Liver (tissue), 10 donors: ENCODE measurements at places on chromosomes 5 and 9.
A peak's percentile ranks its signal among the peaks of the same experiment; 100 is the strongest.

- H3K27me3 ChIP-seq = no peaks in the 10 kb centered on the region
- H3K4me3 ChIP-seq = no peak overlapping the region
- no peak overlapping the region for H3K27ac ChIP-seq
- H3K4me1 ChIP-seq = no peaks in the 10 kb centered on the region
These were observed 54.5 kb upstream of the CTNNA1 start for GRCh38 chr5:138698713-138699112.

DNA sequence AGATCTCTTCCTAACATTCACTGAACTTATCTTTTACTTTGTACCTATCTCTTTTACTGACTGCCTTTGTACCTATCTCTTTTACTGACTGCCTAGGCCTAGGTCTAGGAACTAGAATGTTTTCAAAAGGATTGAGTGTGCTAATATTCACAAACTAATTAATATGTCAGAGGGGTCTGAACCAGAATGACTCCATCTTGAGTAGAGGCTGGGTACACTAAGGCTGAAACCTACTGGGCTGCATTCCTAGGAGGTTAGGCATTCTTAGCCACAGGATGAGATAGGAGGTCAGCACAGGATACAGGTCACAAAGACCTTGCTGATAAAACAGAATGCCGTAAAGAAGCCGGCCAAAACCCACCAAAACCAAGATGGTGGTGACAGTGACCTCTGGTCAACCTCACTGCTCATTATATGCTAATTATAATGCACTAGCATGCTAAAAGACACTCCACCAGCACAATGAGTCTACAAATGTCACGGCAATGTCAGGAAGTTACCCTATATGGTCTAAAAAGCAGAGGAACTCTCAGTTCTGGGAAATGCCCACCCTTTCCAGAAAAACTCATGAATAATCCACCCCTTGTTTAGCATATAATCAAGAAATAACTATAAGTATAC is 2.5 kb upstream of the RHOBTB3 start:
- no peak overlapping the region for H3K4me3 ChIP-seq
- no peak for DNase-seq
- no peaks in the 10 kb centered on the region for H3K27me3 ChIP-seq

GRCh38 chr9:113129884-113130283 is 20.9 kb upstream of the SLC31A2 start:
- H3K4me1 ChIP-seq = no peaks in the 10 kb centered on the region
- no peak overlapping the region for H3K27ac ChIP-seq
- H3K36me3 ChIP-seq = no peaks in the 10 kb centered on the region
- no peaks in the 10 kb centered on the region for H3K27me3 ChIP-seq

- H3K4me1 ChIP-seq = no peaks in the 10 kb centered on the region
- DNase-seq = no peak
- no peak overlapping the region for H3K27ac ChIP-seq
- H3K4me3 ChIP-seq = no peak overlapping the region
- no peaks in the 10 kb centered on the region for H3K27me3 ChIP-seq
These were observed 307.3 kb downstream of the MLLT3 start for GRCh38 chr9:20314981-20315380.

DNA sequence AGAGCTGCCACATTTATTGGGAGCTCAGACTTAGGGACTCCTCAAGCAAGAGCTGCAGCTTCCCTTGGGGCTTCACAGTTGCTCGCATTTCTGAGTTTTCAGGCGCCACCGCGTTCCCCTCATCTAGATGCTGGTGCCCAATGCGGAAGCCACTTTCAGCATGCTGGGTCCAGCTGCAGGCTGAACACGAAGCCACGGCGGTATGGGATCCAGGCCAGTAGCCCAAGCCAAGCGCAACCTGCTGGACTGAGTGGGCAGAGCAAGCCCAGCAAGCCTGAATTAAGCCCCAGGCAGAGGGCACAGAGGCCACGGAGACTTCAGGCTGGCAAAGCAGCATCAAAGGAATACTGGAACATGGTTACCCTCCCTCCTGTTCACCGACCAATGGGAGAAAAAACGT is 391.5 kb downstream of the HTR1A start:
- H3K36me3 ChIP-seq = no peaks in the 10 kb centered on the region
- H3K27me3 ChIP-seq = no peaks in the 10 kb centered on the region
- no peak overlapping the region for H3K27ac ChIP-seq
- DNase-seq = no peak
- H3K4me3 ChIP-seq = no peak overlapping the region
- no peaks in the 10 kb centered on the region for H3K4me1 ChIP-seq

DNA sequence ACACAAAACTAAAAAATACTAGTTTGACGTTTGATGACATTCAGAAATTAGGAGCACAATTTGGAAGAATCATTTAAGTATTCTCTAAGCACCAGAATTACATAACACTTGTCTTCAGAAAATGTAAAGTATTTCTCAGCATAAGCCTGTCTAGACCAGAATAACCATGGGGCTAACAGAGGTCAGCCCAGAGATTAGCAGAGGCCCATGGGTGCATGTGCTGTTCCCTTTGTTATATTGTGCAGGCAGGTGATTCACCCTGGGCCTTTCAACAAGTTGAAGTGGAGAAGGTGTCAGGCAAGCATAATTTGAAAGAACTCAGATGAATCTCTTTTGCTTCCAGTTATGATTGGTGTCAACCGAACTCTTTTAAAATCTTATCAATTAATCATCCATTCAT is 227.9 kb downstream of the LURAP1L start:
- no peaks in the 10 kb centered on the region for H3K27me3 ChIP-seq
- DNase-seq = no peak
- H3K4me3 ChIP-seq = no peak overlapping the region
- no peaks in the 10 kb centered on the region for H3K36me3 ChIP-seq
- no peaks in the 10 kb centered on the region for H3K4me1 ChIP-seq

GRCh38 chr5:30505014-30505886 is 688.2 kb upstream of the CDH6 start:
- H3K4me3 ChIP-seq = no peak overlapping the region
- no peaks in the 10 kb centered on the region for H3K27me3 ChIP-seq
- no peaks in the 10 kb centered on the region for H3K4me1 ChIP-seq
- no peaks in the 10 kb centered on the region for H3K36me3 ChIP-seq
- DNase-seq = no peak

GRCh38 chr9:21811914-21812313 is 9.5 kb downstream of the MTAP start:
- no peak overlapping the region for H3K4me3 ChIP-seq
- H3K36me3 ChIP-seq = peaks cover 12% of the 10 kb centered on the region
- peaks cover 22% of the 10 kb centered on the region for H3K4me1 ChIP-seq
- H3K27me3 ChIP-seq = no peaks in the 10 kb centered on the region

DNA sequence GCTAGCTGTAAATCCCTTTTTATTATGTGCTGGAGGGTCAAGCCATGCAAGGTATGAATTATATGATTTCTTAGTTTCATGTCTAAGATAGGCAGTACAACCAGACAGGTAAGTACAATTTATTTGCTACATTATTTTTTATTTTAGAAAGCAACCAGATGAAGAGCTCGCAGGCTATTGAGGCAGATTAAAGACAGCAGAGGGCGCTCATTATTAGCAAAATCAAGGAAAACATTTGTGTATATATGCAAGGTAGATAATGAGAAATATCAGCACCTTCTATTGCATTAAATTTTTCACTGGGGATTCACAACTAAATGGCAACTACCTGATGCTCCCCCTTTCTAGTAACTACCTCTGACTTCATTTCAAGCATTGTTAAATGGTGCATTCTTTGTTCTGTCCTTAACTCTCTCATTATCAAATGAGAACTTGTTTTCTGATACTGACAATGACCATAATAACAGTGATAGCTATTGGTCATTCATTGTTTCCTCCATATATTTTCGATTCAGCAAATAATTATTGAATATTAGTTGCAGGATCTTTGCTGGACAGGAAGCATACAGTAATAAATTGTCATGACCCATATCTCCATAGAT is 8.6 kb downstream of the SCGB3A2 start:
- no peaks in the 10 kb centered on the region for H3K27me3 ChIP-seq
- H3K27ac ChIP-seq = no peak overlapping the region

DNA sequence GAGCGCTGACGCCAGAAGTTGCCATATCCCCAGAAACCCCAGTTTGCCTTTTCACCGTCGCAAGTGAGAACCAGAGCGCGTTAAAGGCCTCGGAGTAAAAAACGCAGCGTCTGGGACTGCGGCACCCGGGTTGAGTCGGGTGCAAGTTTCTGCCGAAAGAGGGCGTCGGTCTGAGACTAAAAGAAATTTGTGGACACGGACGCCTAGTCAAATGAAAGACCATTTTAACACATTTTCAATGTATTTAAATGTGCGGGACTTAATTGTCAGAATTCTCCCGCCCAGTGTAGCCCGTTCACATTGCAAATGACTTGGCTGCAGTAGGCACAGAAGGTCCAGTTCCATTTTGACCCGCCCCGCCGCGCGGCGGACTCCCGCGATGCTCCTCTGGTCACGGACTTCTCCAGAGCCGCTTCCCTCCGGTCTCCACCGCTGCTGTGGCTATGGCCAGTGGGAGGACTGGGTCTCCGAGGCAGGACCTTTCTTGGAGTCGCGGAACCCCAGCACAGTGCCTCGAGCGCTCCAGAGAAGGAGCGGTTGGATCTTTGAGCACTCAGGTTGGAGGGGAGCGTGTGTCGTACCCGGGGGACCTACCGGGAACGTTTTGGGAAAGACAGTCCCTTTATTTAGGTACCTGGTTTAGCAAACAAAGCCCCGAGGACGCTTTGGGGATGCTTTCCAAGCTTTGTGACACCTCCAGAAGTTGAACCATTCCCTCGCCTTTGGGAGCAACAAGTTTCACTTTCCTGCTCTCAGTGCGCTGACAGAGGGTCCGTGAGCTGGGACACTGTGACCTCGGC is 1.2 kb upstream of the NPR3 start:
- peak; percentile 66 for DNase-seq
- H3K36me3 ChIP-seq = no peaks in the 10 kb centered on the region
- H3K27ac ChIP-seq = peak overlapping the region; percentile 69
- peaks cover 47% of the 10 kb centered on the region for H3K4me1 ChIP-seq
- no peaks in the 10 kb centered on the region for H3K27me3 ChIP-seq
- peak overlapping the region; percentile 41 for H3K4me3 ChIP-seq

GRCh38 chr5:81188962-81189361 is 44.2 kb upstream of the CKMT2 start:
- H3K4me3 ChIP-seq = no peak overlapping the region
- no peaks in the 10 kb centered on the region for H3K4me1 ChIP-seq
- no peak overlapping the region for H3K27ac ChIP-seq

DNA sequence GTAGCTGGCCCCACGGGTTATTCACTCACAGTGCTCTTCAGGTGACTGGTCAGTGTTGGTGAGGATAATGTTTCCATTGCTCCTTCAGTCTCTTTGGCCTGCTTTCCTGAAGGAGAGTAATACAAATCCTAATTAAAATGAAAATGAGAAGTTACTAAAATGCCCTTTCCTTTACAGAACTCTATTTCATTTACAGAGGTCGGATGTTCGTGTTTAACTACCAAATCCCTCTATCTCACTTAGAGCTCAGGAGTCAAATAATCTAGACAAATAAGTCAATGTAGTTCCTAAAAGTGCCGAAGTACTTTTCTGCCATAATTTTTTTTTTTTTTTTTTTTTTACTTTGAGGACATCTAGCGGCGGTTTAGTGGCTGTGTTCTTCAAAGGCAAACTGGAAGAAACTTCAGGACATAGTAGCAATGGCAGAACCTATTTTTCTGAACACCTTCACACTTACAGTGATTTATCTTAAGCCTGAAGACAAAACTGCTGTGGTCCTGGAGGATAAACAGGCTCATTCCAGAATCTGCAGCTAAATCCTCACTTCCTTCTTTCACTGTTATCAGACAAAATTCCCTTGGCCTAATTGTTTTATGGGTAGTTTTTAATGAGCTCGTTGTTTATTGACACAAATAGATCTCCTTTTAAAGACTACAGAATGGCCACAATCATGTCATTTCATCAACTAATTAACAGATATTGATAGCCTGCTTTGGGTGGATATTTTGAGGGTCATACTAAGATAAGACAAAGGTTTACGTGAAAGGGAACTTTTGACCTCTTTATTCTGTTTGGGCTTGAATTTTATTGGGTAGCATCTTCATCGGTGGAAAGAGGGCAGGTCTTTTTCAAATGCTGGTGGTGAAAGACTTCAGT is 207.6 kb upstream of the DMRTA1 start:
- H3K4me3 ChIP-seq = no peak overlapping the region
- H3K27ac ChIP-seq = no peak overlapping the region
- no peaks in the 10 kb centered on the region for H3K36me3 ChIP-seq
- DNase-seq = no peak

GRCh38 chr5:167953151-167953798 is 338.2 kb upstream of the WWC1 start:
- H3K27me3 ChIP-seq = no peaks in the 10 kb centered on the region
- H3K27ac ChIP-seq = no peak overlapping the region
- DNase-seq = no peak

DNA sequence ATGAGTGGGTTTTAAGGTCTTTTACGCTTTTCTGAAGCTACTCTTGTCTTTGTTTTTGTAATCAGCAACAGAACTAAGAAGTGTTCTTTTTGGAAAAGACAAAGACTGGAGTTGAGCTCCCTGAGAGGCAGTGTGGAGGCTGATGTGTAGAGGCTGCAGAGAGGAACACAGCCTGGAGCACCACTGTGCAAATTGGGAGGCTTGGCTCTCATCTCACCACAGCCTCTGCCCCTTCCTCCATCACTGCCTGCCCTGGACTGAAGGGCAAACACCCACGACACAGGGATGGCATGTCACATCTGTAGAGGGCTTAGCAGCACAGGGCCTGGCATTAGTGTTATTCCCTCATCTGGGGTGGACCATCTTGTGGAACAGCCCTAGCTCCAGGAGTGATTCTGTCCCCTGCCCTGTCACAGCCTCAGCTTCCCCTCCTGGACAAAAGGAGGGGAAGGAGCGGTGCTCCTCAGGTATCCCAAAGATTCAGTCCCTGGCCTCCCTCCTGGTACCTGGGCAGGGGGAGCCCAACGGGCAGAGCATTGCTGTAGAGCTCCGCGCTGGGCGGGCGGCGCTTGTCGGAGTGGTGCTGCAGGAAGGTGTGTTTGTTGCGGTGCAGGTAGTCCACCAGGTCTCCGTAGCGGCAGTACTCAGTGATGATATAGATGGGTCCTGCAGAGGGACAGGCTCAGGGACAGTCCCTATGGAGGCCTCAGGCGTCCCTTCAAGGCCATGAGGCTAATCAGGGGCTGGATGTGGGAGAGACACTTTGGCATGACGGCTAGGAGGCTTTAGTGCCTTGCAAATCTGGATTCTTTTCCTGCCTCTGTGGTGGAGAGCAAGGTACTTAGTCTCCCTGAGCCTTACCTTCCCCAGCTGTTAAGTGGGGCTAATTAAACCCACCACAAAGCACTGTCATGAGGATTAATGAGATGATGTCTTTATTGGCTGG is 32.8 kb downstream of the PDGFRB start:
- no peak overlapping the region for H3K27ac ChIP-seq
- no peak overlapping the region for H3K4me3 ChIP-seq
- no peaks in the 10 kb centered on the region for H3K36me3 ChIP-seq
- H3K4me1 ChIP-seq = peaks cover 2% of the 10 kb centered on the region
- no peaks in the 10 kb centered on the region for H3K27me3 ChIP-seq
- DNase-seq = no peak

- no peaks in the 10 kb centered on the region for H3K36me3 ChIP-seq
- no peak for DNase-seq
- no peaks in the 10 kb centered on the region for H3K27me3 ChIP-seq
- H3K27ac ChIP-seq = peak overlapping the region; percentile 62
- peaks cover 26% of the 10 kb centered on the region for H3K4me1 ChIP-seq
These were observed 43.2 kb downstream of the SH3TC2 start for GRCh38 chr5:149019679-149020078.
